ENCODE measurements at places on chromosomes 16 and 17.

GRCh38 chr17:67841992-67842391 is 16.7 kb downstream of the BPTF start:
- no peak for DNase-seq

GRCh38 chr16:11500700-11501346 is 85.9 kb downstream of the LITAF start:
- DNase-seq, result no peak

DNA sequence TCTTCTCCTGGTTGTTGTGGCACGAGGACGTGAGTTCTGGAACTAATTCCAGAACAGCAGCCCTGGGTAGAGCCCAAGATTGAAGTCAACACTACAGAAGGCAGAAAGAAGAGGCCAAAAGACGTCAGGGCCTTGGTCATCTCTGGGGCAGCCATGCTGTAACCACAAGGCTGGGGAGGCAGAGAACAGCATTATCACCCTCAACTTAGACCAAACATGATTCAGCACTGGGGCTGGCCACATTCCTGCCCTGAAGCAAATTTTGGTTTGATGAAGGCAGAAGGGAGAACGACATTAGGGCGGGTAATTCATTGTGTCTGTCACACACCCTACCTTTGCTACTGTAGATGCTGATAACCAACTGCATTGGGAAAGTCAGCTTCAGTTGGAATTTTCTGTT is 9.7 kb upstream of the ALOX15B start:
- DNase-seq, result peak; percentile 43

DNA sequence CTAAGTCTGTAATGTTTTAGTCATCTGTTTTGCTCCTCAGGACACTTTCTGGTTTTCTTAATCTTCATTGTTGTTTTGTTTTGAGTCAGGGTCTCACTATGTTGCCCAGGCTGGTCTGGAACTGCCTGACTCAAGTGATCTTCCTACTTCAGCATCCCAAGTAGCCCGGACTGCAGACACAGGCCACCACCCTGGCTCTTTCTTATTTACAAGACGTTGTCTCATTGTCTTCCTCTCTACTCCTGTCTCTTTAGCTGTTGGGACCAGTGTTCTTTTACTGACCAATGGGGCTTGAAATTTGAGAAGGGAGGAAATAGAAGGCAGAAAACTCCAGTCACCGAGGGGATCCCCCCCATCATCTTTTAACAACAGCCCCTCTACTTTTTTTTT is 1.2 kb downstream of the SCPEP1 start:
- peak; percentile 5 for DNase-seq

- DNase-seq, result no peak
These were observed 7.5 kb downstream of the DNASE1L2 start for GRCh38 chr16:2243781-2244180.

GRCh38 chr16:83847371-83848225 is 39.8 kb downstream of the HSBP1 start:
- DNase-seq, result no peak

GRCh38 chr17:73320601-73321264 is 8.9 kb upstream of the CDC42EP4 start:
- DNase-seq, result no peak

DNA sequence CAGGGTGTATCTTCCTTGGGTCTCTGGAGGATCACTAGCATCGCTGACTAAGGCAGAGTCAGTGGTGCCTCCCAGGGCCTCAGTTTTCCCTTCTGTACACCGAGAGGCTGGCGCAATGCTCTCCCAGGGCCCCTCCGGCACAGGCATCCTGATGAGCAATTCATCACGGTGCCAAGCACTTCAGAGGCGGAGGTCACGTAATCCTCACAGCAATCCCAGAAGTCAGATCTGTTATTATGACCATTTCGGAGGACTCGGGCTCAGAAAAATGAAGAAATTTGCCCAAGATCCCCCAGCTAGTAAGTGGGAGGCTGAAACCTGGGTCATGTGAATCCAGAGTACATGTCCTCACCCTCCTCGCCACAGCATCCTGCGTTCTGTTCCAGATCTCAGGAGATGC is 46.5 kb downstream of the AIPL1 start:
- DNase-seq, result no peak

- no peak for DNase-seq
These were observed 94.6 kb upstream of the GSE1 start for GRCh38 chr16:85518398-85519049.

DNA sequence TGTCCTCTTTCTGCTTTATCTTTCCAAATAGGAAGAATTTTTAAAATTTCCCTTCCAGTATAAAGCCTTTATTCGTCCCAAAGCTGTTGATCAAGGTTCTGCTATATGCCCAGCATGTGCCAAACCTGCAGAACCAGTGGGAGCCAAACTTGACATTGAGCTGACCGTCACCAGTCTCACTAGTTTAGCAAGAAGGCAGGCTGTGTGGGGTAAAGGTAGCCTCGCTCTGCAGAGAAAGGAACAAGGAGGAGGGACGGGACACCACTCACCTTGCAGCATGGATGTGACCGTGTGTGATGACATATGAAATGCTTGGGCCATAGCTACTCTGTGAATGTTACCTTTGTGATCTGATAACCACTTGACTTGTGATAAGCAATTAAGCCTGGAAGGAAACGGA is 392.2 kb downstream of the CPPED1 start:
- no peak for DNase-seq

- no peak for DNase-seq
These were observed 18.1 kb downstream of the ADGRG1 start for GRCh38 chr16:57646388-57647039.

DNA sequence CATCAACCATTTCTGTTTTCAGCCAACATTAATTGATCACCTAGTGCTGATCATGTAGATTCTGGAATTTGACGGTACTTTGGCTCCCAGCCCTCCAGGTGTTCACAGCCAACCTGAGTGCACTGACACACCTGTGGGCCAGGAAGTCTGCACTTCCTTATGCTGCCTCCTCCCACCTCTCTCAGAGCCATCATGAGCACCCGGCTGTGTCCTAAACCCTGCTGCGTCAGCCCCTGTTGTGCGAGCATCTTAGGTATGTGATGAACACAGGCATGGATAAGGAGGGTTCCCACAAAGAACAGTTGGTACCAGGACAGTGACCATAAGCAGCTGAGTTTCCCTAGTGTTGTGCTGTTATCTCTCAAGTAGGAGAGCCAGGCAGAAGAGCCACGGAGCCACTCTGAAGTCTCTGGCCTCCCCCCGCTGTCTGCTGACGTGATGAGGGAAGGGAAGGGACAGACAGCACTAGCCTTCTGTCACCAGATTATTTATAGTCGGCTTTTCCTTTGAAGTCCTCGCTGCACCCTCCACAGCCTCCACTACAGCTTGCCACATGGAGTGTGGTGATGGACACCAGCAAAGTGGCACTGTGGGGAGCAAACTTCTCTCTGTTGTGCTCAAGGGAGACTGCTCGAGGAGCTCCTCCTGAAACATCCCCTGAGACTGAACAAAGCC is 162.8 kb upstream of the ANKFN1 start:
- no peak for DNase-seq

GRCh38 chr16:83137326-83137781 is 510.6 kb downstream of the CDH13 start:
- DNase-seq, result peak; percentile 59

- no peak for DNase-seq
These were observed 8.5 kb downstream of the ELOB start for GRCh38 chr16:2768403-2769089.

Data from fibroblast of the aortic adventitia (primary cell).